Hindlimb muscle (tissue), 1 donor: ENCODE measurements at places on chromosomes 2 and 18.

DNA sequence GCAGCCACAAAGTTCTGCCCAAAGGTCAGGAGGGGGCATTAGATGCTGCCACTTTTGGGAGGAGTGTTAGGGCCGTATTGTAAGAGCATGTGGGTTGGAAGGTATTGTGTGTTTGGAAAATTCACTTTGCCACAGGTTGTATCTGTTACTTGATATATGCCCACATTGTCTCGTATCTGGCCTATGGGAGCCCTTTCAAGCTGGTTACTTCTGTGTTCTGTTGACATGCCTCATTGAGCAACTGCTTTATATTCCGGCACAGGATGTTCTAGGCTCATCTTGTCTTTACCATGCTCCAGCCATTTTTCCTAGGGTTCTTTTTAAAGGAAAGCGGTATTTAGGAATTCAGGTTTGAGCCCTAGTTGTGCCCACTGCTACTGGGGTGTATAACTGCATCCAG lies 6.0 kb downstream of the ADNP2 start:
- DNase-seq = no peak

- no peak for DNase-seq
Measured at GRCh38 chr18:26920644-26921043, 55.1 kb upstream of the AQP4 start.

DNA sequence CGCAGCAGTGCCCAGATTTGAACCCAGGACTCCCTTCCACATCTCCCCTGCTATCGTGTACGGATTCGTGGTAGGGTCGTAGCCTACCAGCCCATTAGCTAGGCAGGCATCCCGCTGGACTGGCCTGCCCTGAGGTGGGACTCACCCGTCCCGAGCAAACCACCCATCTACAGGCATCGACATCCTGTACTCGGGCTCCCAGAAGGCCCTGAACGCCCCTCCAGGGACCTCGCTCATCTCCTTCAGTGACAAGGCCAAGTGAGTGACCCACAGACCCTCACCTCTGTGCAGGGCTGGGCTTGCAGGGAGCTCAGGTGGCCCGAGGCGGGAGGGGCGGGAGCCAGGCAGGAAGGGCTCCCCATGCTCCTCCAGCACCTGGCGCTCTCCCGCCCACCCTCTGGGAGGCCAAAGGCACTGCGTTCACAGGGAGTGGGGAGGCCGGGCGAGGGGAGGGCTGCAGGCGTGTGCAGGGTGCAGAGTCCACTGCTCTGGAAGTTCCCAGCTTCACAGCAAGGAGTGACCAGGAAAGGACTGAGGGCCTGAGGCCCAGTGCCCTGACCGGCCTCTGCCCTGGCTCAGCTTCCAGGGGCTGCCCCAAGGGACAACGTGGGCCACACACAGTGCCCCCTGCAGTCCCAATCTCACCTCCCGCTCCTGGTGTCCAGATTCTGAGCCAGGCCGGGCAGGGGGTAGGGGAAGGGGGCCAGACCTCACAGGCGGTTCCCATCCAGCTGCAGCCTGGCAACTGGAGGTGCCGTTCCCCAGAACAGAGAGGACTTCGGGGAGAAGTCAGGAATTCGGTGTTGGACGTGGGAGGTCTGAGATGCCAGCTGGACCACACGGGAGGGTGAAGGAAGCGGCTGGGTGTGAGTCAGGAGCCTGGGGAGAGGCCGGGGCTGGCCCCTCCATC lies 5.4 kb downstream of the AGXT start:
- no peak for DNase-seq

DNA sequence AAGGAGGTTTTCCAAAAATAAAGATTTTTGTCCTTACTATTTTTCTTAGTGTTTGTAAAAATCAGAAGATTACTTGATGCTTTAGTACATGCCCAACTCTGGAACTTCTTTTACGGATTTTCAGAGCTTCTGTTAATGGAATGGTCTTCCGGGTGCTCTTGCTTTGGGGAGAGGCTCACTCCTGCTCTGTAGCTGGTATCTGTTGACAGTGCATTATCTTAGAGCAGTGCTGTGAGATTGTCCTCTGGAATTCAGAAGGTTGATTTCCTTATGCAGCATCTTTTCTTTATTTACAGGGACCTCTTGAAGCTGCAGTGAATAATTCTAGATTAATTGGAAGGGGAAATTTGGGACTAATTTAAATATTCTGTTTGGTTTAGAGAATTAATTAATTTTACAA lies 4.6 kb downstream of the MAPRE2 start:
- no peak for DNase-seq

- DNase-seq = no peak
Measured at GRCh38 chr2:227188292-227188691, 23.9 kb downstream of the COL4A3 start.

- no peak for DNase-seq
Measured at GRCh38 chr2:72036595-72036994, 111.1 kb downstream of the CYP26B1 start.

DNA sequence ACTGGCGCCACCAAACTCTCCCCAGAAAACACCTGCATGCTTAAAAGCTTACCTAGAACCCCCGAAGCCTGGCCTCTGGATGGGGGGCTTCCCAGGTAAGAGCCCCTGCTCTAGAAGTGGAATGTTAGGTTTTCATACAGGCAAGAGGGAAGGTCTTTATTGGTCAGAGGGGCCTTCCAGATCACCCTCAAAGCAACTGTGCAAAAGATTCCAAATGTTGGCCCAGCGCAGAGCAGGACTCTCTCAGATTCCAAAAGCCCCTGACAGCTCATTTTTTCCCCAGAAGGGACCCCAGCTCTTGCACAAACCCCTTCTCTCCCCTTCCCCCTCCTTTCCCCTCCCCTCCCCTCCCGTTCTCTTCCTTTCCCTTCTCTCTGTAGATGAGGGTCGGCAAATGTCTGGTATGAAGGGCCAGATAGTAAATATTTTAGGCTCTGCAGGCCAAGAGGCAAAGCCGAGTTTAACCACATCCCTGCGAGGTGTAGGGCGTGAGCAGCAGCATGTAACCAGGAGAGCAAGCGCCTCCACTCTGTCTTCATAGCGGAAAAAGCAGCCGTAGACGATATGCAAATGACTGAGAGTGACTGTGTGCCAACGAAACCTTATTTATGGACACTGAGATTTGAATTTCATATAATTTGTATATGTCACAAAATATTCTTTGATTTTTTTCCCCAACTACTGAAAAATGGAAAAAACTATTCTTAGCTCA lies 116.9 kb downstream of the SMAD7 start:
- no peak for DNase-seq

DNA sequence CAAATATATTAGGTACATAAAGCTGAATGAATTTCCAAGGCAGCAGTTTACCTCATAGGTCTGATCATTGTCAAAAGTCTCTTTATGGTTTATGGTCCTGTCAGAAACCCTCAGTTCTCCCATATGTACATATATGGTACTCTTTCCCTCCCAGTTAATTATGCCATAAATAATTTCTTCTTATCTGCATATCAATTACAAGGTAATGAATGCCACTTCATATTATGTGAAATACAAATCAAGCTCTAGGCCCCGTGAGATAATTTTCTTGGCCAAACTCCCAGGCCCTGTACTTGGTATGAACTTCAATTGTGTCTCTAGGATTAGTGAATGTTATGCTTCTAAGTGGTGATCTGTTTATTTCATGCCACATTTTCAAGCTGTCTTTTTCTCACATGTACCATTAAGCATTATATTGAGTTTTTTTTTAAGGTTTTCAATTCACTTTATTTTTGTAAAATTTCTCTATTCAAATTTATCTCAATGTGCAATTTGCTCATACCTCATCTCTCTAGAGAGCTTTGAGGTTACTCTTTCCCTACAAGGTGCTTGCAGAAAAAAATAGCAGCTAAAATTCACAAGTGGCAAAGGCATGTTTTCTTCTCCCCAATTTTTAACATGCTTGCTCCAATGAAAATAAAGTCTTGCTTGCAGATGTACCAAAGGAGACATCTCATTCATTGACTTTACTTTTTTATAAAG lies 430.6 kb upstream of the VRK2 start:
- no peak for DNase-seq

- DNase-seq = no peak
Measured at GRCh38 chr2:198285216-198285615, 480.8 kb downstream of the PLCL1 start.

DNA sequence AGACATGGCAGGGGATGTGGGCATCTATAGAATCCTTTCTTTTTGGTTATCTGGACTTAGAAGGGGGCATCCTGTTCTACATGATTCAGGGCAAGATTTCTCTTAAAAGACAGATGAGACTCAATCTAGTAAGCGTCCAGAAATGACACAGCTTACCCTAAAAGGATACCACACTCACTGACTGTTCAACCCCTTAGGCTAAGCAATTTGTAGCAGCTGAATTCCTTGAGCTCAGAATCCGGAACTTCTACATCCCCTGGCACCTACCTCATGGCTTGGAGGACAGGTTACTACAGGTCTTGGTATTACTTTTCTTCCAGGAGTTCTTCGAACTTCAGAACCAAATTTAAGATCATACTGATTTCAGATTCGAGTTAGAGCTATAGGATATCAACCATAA lies 138.4 kb downstream of the LAMA3 start:
- no peak for DNase-seq

DNA sequence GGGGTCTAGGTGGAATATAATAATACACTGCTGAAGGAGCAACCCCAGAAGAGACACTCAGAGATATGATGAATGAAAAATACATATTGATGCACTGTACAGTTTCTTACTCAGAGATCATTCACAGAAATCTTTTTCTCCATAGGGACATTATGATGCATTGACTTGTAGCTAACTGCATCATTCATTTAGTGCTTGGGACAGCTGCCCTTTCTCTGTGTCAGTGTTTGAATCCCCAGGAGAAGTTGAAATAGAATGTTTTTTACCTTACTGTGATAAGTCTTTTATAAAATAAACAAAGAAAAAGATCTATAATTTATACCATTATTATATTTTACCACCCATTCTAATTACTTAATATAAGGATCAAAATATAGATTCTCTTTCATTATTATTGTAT lies 91.7 kb upstream of the DSEL start:
- DNase-seq = no peak

- DNase-seq = no peak
Measured at GRCh38 chr2:19833978-19834377, 67.8 kb downstream of the TTC32 start.

GRCh38 chr2:71811726-71812125 lies 335.9 kb downstream of the CYP26B1 start:
- DNase-seq = no peak

GRCh38 chr2:167249197-167249596 lies 360.9 kb downstream of the XIRP2 start:
- DNase-seq = no peak

- DNase-seq = no peak
Measured at GRCh38 chr2:147512206-147512605, 332.6 kb upstream of the ACVR2A start.

GRCh38 chr2:231189571-231190495 lies 8.6 kb upstream of the ARMC9 start:
- no peak for DNase-seq

- no peak for DNase-seq
Measured at GRCh38 chr2:82740527-82740926, 1718.6 kb downstream of the SUCLG1 start.

DNA sequence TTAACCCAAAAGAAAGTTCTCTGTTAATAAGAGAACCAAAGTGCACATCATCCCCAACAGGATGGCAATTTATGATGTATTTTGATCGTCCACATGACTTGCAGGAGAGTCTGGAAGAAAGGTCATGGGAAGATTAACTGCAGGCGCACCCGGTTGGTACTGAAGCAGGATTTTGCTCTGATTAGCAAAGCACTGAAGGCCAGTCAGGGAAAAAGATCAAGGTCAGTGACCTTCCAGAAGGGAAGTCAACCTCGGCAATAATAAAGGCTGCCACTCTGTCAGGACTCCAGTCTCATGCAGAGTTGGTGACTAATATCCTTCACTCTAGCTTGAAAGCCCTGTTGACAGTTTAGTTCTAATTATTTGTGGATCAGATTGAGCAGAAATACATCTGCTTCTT lies 432.7 kb upstream of the RAB12 start:
- DNase-seq = no peak

DNA sequence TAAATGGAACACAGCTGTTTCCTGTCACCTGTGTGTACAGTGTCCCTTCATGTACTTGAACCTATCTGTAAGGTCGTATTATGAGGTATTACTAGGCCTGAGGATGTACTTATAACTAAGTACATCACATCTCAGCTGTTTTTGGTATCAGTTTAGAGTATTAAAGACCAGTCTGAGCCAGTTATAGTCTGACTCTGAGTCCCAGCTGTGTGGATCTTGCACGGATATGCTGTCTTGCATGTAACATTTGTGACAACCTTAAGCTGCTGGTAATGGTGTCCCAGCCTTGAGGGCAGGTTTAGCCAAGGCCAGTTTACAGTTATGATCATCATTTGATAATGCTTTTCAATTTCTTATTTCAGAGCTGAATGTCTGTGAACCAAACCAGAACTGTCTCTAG lies 496.3 kb downstream of the SLC4A3 start:
- DNase-seq = no peak

GRCh38 chr2:69779258-69780001 lies 37.5 kb downstream of the ANXA4 start:
- DNase-seq = no peak

DNA sequence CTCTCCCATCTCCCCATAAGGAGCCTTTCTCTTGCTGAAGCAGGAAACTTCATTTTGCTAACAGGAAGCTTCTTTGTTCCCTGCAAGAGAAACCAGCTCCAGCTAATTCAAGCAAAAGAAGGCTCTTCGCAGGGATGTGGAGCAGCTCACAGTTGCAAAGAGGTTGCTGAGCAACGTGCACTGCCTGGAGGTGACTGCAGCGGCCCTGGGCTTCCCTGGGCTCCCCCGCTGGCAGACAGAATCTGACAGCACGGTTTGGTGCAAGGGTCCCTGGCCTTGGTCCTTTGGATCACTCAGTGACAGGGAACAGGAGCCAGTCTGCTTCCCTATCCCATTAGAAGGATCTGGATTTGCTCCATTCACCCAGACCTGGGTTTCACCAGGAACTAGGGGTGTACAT lies 25.8 kb downstream of the GPR55 start:
- DNase-seq = no peak

DNA sequence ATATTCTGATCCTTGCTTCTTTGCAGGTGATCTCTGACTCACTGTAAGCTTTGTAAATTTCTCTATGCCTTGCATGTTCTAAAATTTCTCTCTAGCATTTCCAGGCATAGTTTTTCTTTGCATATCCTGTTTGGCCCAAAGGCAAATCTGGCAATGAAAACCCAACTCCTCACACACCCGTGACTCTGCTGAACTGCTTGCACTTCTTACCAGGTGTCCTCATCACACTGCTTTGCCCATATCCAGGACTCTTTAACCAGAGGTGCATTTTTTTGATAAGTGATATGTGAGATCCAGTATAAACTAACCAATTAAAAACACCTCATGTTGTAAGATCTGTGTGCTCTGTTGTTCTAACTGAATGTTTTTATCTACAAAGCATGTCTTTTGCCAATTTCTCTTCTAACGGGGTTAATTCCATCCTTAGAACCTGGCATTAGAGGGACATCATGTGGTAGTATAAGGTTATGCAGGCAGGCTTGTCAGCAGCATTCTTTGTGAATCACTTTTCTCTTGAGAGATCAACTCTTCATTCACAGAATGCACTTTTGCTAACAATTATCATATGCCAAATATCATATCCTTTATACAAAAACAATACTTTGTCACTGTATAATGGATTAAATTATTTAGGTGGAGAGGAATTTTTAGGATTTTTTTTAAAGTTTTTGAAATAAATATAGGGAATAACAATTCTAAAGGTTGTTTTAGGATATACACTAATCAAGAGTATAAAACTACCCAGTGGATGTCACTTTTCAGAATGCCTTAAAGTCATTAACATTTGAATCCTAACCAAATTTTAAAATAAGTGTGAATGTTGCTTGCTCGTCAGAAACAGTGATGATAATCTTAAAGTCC lies 20.8 kb upstream of the TMX3 start:
- DNase-seq = no peak

- no peak for DNase-seq
Measured at GRCh38 chr18:670522-670921, 13.1 kb downstream of the TYMS start.
